Stimulated activated CD4-positive, alpha-beta T cell treated with anti-CD3 and anti-CD28 coated beads, Interleukin-2, amount 100 ng/mL, for 24 hours (primary cell): ENCODE measurements at places on chromosomes 7 and 10.
A peak's percentile ranks its signal among the peaks of the same experiment; 100 is the strongest.

- peak; percentile 9 for DNase-seq
These were observed 1.0 kb upstream of the FAM20C start for GRCh38 chr7:191105-191980.

GRCh38 chr10:132365102-132365501, 31.9 kb upstream of the PWWP2B start:
- DNase-seq = no peak

GRCh38 chr10:5095687-5096086, 1.5 kb downstream of the AKR1C3 start:
- no peak for DNase-seq

GRCh38 chr7:75639886-75640190, 98.9 kb downstream of the HIP1 start:
- DNase-seq = no peak

DNA sequence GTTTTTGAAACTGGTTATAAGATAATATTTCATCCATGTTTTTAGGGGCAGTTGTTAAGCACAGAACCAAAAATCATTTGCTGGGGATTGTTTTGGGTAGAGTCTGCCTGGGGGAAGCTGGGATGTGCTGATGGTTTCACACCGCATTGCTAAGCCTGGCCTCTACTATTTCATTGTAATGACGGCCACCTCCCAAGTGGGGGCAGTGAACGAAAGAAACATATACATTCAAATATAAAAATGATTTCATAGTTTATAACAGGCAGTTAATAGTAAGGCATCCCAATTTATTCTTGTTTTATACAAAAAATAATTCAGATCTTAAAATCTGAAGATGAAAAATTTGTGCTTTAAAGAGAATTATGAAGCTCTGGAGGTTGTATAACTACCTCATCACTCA, 750.8 kb downstream of the REEP3 start:
- DNase-seq = no peak

DNA sequence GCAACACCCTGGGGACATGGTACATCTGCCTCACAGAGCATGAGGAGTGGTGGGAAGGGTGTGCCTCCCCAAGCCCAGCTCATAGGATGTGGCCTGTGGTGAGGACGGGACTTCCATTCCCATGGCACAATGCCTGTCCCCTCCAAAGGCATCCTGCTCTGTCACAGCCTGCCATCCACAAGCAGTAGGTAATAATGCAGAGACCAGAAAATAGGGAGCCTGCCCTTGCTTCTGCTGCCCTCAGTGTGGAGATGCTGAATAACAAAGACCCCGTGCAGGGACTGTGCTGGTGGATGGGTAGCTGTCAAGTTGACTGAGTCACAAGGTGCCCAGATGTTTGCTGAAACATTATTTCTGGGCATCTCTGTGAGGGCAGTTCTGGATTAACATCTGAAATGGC, 199.9 kb upstream of the GRB10 start:
- no peak for DNase-seq

GRCh38 chr7:2109936-2110609, 122.7 kb downstream of the MAD1L1 start:
- peak; percentile 70 for DNase-seq

DNA sequence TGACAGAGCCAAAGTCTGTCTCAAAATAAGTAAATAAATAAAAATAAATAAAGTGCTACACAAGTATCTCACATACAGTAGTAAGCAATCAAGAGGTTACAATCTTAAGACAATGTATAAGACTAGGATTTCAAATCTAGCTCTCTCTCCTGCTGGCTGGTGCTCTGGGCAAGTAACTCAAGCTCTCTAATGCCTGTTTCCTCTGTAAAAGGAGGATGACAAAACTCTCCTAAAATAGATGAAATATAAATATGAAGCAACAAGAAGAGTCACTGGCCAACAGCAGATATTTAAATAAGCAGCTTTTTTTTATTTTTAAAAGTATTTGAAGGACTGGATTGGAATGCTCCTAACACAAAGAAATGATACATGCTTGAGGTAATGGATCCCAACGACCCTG, 7.2 kb downstream of the SFMBT2 start:
- no peak for DNase-seq

GRCh38 chr10:102802920-102803534, 34.2 kb downstream of the CYP17A1 start:
- DNase-seq = peak; percentile 28

GRCh38 chr7:150784954-150785353, 15.2 kb downstream of the TMEM176B start:
- no peak for DNase-seq

GRCh38 chr7:105905910-105906568, 29.6 kb upstream of the ATXN7L1 start:
- DNase-seq = no peak

GRCh38 chr10:129514568-129515451, 47.8 kb downstream of the MGMT start:
- no peak for DNase-seq

DNA sequence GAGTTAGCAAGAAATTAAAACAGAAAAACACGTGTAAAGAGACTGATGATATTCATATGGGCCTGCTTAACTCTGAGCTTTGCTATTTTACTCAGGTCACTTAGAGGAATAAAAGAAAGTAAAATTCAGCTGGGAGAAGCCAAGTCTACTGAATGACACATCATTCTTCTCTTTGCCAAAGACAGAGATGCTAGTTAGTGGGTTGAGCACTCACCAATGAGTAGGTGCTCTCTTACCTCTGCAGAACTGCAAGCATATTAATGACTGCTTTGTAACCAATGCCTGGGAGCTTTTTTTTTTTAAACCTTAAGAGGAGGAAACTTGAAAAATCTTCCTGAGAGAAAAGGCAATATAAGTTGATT, 44.8 kb upstream of the BAMBI start:
- DNase-seq = no peak

GRCh38 chr7:727806-728460, 852 bp upstream of the PRKAR1B start:
- DNase-seq = no peak

GRCh38 chr10:125154529-125154928, 5.8 kb downstream of the CTBP2 start:
- DNase-seq = no peak

GRCh38 chr10:31490858-31491504, 172.0 kb downstream of the ZEB1 start:
- no peak for DNase-seq

DNA sequence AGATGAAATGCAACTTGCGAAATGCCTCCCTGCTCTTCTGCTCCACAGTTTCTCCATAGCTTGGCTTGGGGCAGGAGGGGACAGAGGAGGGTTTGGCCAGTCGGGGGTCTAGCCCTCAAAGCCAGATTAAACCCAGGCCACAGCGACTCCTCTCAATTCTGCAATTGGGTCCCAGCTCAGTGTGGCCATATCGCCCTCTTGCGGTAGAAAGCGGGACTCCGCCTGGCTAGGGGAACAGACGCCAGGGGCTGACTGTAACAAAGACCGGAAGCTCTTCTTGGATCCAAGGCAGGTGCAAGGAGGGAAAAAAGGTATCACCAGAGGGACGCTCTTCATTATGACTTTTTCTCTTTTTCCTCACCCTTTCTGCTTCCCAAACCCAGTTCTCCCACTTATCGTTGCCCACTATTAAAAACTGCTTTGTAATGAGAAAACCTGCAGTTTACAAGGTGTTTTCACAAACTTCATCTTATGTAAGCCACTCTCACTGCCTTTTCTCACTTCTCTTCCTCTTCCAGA, 36.6 kb upstream of the TNPO3 start:
- peak; percentile 94 for DNase-seq

- DNase-seq = no peak
These were observed 270.1 kb downstream of the TCERG1L start for GRCh38 chr10:131041441-131041840.

DNA sequence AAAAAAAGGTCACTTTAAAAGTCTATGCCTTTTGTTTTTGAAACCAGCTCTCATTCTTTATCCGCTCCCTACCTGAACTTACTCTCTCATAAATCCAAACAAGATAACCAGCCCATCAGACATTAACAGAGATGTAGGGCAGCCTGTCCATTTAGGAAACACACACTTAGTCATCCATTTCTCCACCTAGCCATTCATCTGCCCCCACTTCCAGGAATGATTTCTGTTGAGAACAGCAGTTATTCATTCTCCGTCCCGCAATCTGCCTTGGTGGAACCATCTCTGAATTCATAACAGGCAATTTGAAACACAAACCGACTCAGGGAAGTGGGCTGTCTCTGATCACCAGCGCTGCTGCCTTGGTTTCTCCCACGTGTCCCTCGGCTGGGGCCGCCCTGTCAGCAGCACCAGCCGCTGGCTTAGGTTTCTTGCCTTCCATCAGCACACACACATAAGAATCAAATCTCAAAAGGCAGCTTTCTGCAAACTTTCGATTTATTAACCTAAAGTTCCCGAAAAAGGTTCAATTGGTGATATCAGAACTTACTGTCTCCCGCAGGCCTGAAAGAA, 528.2 kb upstream of the NRP1 start:
- no peak for DNase-seq

GRCh38 chr10:95569368-95569767, 8.2 kb upstream of the SORBS1 start:
- no peak for DNase-seq

GRCh38 chr7:36600869-36601530, 123.3 kb downstream of the AOAH start:
- DNase-seq = peak; percentile 27

DNA sequence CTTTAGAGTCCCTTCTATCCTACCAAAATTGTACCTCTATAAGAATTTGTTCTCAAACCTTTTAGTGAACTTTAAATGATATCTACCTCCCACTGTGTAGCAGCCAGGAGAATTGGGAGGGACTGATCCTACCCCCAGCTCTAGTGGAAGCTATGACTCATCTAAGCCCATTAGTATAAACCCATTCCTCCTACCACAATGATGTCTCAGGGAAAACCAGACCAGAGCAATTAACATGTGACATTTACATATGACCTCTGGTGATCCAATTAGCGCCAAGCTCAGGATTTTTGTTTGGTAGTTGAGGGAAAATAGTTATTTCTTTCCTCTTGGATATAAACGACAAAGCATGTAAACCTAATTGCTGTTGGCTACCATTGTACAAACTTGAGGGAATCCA, 33.1 kb upstream of the R3HCC1L start:
- no peak for DNase-seq

DNA sequence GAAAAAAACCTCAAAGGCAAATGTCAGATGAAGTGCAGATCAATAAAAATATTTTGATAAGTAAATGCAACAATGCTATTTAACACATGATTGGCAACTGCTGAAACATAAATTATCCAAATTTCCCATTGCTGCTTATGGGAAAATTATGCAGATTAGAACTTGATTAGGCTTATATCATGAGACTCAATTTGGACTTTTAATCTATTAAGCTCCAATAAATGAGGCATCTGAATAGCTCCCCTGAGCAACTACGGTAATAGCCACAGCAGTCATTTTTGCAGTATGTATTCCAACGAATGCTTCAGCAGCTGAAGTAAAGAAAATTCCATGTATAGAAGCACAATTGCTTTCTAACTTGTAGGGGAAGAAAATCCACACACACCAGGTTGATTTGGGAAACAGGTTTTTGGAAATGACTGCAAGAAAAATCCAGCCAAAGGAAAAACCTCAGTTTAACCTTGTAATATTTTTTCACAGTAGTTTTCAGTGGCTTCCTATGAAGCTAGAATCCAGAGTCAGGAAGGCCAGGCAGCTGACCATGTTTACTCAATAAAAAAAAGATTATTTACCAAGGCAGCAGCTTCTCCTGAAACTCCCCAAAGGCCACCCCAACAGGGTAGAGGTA, 716.1 kb downstream of the KCNMA1 start:
- DNase-seq = no peak

- peak; percentile 40 for DNase-seq
These were observed 58.9 kb downstream of the SH2D4B start for GRCh38 chr10:80596391-80597257.

GRCh38 chr10:117471344-117471874, 71.1 kb upstream of the EMX2 start:
- DNase-seq = no peak

GRCh38 chr10:42707234-42707633, 68.9 kb upstream of the ZNF33B start:
- DNase-seq = no peak

GRCh38 chr10:77711683-77712049, 74.1 kb upstream of the KCNMA1 start:
- DNase-seq = no peak

DNA sequence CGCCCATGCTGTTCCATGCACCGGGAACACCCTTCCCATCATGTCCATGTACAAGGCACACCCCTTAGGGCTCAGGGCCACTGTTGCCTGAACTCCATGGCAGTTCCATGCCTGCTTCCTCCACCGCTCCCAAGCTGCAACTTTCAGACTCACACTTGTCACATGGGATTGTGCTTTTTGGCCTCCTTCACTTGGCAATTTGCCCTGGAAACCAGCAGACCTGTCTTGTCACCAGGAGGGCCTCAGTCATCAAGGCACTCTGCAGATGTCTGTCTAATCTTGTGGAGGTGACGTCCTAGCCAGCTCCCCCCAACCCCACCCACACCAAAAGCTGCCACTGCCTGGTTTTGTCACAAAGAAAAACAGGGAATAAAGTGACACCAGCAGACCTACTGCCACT, 47.5 kb downstream of the CARD11 start:
- DNase-seq = no peak

- no peak for DNase-seq
These were observed 175.0 kb downstream of the PLPP4 start for GRCh38 chr10:120632047-120632446.

DNA sequence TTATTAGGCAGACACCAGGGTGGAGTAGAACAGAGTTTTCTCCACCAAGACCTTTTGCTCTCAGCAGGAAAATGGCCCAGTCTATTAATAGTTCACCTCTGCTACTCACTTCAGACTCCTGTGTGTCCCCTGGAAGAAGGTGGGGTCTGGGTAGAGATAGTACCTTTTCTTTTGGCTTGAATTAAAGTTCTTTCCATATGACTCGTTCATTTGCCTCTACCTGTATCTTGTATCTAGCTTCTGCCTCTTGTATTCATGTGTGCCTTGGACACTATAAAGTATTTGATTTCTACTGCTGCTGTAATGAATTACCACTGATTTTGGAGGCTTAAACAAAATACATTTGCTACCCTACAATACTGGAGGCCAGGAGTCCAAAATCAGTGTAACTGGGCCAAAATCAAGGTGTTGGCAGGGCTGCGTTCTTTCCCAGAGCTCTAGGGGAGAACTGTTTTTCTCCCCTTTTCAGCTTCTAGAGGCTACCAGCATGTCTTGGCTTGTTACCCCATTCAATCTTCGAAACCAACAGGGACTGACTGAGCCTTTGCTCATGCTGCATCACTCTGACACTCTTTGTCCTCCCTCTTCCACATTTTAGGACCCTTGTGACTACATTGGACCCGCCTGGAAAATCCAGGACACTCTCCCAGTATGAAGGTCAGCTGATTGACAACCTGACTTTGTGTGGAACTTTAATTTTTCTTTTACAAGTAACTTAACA, 155.6 kb upstream of the PRSS58 start:
- no peak for DNase-seq

DNA sequence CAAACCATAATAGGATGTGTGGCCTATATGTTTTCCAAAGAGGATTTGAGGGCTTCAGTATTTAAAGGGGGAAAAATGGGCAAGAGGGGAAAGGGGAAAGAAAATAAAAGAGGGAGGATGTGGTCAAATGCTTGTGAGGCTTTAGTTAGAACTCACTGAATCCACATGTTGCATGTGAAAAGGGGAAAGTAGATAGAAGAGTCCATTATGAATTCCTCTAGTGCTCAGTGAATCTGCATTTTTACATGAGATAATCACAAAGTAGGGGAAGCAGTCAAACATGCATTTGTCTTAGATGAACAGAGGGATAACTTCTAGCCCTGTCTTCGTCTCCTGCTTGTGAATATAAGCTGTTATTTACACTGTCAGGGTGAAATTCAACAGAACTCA, 24.6 kb upstream of the AKAP9 start:
- DNase-seq = no peak
